Amniotic epithelial cell (primary cell): ENCODE measurements at places on chromosomes 6 and 20.

- peak; percentile 84 for DNase-seq
These were observed 504.9 kb upstream of the MARCKS start for GRCh38 chr6:113352029-113352801.

GRCh38 chr6:6393069-6393529, 72.6 kb upstream of the F13A1 start:
- no peak for DNase-seq

GRCh38 chr6:3530515-3530914, 73.7 kb upstream of the SLC22A23 start:
- no peak for DNase-seq

GRCh38 chr20:25659999-25660398, 36.2 kb upstream of the NANP start:
- DNase-seq: no peak

DNA sequence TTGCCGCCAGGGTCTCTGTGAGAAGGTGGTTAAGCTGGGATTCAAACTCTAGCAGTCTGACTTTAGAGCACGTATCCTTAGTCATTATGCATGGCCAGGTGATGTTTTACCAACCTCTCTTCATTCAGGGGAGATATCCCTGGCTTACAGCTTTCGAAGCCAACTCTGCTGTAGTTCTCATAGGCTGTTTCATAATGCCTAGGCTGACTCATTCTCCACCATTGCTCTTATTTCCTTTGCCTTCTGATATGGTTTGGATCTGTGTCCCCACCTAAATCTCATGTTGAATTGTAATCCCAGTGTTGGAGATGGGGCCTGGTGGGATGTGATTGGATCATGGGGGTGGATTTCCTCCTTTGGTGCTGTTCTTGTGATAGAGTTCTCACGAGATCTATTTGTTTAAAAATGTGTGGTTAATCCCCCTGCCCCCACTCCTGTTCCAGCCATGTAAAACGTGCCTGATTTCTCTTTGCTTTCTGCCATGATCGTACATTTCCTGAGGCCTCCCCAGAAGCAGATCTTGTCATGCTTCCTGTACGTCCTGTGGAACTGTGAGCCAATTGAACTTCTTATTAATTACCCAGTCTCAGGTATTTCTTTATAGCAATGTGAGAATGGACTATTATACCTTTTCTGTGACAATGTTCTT, 94.6 kb upstream of the MAN1A1 start:
- DNase-seq: peak; percentile 74

DNA sequence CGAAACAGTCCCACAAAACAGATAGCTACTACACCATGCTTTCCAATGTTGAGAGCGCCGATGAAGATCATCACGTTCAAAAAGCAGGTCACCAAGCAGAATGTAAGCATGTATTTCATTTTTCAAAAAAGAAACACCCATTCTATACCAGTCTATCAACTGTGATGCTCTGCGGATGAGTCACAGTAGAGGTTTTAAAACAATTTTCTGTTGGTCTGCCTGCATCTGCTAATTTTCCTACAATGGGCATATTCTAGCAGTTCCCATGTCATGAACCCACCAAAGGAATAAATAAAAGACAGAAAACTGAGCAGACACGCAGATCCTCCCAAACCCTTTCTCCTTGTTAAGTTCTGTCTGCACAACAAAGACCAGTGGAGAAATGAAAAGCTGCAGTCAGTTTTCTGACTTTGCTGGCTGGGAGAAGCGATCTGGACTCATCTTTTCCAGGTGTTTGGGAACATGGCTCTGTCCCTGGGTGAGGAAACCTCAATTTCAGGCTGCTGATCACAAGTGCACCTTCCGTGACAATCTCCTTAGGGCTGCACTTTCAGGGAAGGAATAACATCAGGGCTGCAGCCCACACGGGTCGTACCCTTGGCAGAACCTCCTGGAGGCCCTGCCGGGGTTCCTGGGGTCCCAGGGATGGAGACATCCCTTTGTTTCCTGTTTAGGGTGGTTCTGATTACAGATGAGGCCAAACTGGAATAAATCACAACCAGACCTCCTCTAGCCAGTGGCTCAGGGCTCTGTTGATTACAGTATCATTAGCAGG, 200.1 kb downstream of the BMP7 start:
- no peak for DNase-seq

DNA sequence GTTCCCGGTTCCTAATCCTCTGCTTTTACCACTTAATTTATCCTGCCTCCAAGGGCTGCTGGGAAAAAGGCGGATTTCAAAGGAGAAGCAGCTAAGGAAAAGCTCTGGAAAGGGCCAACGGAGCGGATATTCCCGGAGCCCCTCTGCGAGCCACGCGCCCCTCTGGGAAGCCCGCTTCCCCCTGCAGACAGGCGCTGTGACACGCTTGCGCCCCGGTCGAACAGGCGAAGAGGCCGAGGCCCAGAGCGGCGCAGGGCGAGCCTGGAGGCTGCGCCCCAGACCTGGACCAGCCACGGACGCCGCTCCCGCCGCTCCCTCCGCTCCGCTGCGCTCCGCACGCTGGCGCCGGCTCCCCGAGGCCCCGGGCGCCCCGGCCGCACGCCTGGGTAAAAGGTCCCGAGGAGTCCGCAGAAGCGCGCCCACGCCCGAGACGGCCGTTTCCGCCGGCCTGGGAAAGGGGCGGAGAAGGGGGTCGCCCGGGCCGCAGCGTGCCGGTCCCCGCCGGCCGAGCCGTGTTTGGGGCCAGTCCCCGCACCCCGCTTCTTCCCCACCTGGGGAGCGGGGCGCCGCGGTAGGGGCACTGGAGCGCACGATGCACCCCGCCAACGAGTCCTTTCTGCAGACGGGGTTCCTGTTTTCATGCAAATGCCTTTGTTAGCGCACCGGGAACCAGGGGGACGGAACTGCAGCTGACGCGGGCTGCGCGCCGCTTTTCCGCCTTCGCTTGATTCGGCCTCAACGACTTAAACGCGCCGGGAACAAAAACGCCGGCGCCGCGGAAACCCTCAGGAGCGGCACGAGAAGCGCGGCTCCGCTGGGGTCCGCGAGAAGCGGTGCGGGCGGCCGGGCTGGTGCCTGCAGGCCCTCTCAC, 91.9 kb upstream of the SIRPA start:
- peak; percentile 64 for DNase-seq

- DNase-seq: no peak
These were observed 28.5 kb upstream of the TMEM14A start for GRCh38 chr6:52642368-52642767.

DNA sequence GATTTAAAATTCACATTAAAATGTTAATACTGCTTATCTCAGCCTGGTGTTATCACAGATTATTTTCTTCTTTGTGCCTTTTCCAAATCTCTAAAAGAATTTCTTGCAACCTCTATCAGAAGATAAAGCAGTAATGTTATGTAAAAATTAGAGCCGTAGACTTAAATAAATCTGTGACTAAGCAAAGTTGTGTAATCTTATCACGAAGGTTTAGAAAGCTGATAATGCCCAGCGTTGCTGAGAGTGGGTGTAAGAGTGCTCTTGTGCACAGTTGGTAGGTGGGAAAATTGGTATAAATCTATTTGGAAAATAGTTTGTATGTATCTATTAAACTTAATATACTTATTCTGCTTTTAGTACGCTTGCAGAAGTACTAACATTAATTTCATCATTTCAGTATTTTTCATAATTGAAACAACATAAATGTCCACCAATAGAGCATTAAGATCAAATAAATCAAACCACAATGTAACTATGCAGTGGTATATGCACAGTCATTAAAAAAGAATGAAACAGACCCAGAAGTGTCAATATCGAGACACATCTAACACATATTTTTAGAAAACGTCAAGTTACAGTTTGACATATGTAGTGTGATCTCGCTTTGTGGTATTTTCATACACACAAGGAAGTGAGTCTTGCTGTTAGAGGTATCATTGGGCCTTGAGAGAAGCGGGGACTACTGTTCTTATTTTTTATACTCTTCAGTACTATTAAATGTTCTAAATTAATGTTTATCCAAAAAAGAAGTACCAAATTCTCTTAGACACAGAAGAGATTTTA, 54.4 kb upstream of the PBOV1 start:
- DNase-seq: peak; percentile 81

DNA sequence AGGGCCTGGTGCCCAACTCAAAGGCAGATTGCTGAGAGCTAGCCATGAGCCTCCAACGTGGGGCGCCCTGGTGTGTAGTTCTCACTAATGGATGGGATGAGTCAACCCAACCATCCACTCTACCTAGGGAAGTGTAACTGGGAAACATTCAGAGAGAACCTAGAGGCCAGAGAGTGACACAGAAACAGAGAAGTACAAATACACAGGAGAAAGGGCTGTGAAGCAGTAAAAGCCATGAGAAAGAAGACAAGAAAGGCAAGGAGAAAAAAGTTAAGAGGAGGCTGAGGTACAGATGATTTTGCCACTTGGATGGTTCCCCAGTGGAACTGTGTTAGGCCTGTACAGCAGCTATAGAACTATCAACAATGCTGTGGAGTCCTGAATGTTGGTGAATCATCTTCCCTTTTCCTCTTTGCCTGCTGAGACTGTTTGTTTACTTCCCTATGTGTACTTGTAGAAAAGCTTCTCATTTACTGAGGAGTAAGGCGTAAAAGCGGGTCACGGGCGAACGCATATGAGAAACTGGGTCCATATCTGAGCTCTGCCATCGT, 39.0 kb downstream of the MAN1A1 start:
- peak; percentile 51 for DNase-seq

GRCh38 chr6:6678185-6678671, 89.7 kb downstream of the LY86 start:
- DNase-seq: peak; percentile 82

GRCh38 chr6:154887051-154887450, 108.1 kb upstream of the TIAM2 start:
- peak; percentile 75 for DNase-seq

- no peak for DNase-seq
These were observed 184.4 kb upstream of the ZNF217 start for GRCh38 chr20:53778041-53778516.

- DNase-seq: peak; percentile 40
These were observed at the start of gene SLC2A10 for GRCh38 chr20:46709459-46710152. SLC2A10 (plus strand) TSS chr20:46709649; CDS start chr20:46709737, 88 bp downstream.

- DNase-seq: no peak
These were observed 38.0 kb downstream of the OGFRL1 start for GRCh38 chr6:71326611-71327010.

- no peak for DNase-seq
These were observed 97.8 kb downstream of the GMPR start for GRCh38 chr6:16336056-16336818.

GRCh38 chr6:129370268-129370916, 339.6 kb downstream of the ARHGAP18 start:
- peak; percentile 47 for DNase-seq

- DNase-seq: no peak
These were observed 4.9 kb upstream of the UBE2J1 start for GRCh38 chr6:89357390-89357789.

- no peak for DNase-seq
These were observed 1.2 kb upstream of the ZSCAN31 start for GRCh38 chr6:28337121-28337520.

DNA sequence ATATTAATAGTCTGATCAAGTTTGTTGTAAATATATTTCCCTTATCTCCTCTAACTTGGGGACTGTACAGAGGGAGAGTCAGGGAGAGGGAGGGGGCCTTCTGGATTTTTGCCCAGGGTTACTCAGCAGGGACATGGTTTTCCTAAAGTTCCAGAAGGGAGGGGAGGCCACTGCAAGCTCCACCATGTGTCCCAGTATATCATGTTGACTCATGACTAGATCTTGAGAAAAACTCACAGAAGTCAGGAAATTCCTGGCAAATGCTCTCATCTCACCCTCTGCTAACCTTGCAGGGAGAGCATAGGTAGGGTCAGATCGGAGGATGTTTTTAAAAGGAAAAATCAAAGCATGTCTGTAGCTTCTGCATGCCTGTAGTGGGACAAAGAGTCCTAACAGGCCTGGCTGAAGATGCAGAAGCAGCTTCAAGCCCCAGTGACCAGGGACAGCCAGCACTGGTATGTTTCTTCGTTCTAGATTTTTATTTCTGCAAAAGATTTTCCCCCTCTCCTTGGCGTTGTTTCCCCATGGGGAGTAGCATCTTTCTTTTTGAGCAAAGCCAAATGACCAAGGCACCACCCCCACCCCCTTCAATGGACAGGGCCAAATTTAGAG, 272.9 kb upstream of the SUPT3H start:
- DNase-seq: peak; percentile 95
